ENCODE measurements at places on chromosomes 2 and 18. TPM values are rescaled to one million over a fixed set of nuclear protein-coding genes. Genes with fewer than 3 reads are reported as not detected.
A peak's percentile ranks its signal among the peaks of the same experiment; 100 is the strongest.

The TSPYL6 gene
- total RNA-seq, result not detected

The PDK1 gene
- 31.6 TPM for total RNA-seq

- DNase-seq, result no peak
- no peak overlapping the region for H3K4me3 ChIP-seq
- H3K4me1 ChIP-seq, result peaks cover 85% of the 10 kb centered on the region
- H3K27ac ChIP-seq, result no peak overlapping the region
Observed at GRCh38 chr2:25304826-25305596, 36.7 kb downstream of the DNMT3A start.

DNA sequence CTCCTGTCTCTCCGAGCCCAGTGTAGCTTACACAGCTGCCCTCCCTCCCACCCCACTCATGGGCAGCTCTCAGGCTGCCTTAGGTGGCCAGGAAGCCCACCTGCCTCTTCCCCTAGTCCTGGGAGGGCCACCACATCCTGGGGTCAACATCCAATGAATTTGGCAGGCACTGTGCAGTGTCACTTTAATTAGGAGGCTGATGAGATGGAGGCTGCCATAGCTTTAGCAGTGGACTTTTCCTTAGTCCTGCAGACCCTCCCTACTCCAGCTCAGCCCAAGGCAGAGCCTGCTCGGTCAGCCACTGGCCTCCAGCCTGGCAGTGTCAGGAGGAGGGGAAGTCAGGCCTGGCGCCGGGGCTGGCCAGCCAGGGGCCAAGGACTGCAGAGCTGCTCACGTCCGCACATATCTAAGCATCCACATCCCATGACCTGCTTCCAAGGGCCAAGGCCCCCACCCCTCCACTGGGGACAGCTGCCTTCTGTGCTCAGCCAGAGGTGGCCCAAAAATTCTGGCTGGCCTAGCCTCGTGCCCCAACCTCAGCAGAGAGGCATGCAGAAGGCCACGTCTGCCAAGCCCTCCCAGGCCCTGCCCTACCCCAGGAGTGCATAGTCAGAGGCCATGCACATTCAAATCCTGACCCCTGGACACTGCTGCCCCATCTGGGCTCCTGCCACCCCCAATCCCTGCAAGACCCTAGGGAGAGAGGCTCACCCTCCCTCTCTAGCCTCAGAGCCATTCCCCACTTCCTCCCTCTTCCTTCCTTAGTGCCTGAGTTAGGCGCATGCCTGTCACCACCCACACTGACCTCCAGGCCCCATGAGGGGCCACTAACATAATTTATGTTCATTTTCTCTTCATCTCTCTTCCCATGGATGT lies 33.1 kb downstream of the ADRA2B start:
- peak; percentile 5 for DNase-seq
- no peak overlapping the region for H3K4me3 ChIP-seq
- no peaks in the 10 kb centered on the region for H3K36me3 ChIP-seq
- peaks cover 11% of the 10 kb centered on the region for H3K27me3 ChIP-seq

DNA sequence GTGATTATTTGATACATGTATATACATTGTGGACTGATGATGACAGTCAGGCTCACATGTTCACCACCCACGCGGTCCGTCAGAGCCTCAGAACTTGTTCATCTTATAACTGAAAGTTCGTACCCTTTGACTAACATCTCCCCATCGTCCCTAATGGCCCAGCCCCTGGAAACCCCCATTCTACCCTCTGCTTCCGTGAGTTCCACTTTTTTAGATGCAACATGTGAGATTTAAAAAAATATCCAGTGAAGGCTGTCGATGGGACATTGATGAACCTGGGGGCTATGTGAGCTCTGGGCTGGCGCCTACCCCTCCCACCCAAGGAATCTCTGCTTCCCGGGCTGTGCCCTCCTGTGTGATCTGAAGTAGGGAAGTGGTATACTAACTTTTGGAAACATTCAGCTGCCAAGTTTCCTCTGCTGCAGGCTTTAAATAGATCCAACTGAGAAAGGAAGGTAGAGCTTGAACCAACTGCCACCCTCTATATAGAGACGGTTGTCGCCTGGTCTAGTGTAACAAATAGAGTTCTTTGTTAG lies 163.8 kb downstream of the FAM210A start:
- H3K4me1 ChIP-seq, result peaks cover 60% of the 10 kb centered on the region
- peak overlapping the region; percentile 66 for H3K4me3 ChIP-seq
- peak overlapping the region; percentile 94 for H3K27ac ChIP-seq
- H3K36me3 ChIP-seq, result peaks cover 8% of the 10 kb centered on the region

GRCh38 chr2:24832521-24832920 lies 39.3 kb downstream of the CENPO start:
- H3K36me3 ChIP-seq, result peaks cover 22% of the 10 kb centered on the region
- DNase-seq, result no peak
- H3K27me3 ChIP-seq, result no peaks in the 10 kb centered on the region
- H3K4me1 ChIP-seq, result peaks cover 4% of the 10 kb centered on the region
- no peak overlapping the region for H3K27ac ChIP-seq

DNA sequence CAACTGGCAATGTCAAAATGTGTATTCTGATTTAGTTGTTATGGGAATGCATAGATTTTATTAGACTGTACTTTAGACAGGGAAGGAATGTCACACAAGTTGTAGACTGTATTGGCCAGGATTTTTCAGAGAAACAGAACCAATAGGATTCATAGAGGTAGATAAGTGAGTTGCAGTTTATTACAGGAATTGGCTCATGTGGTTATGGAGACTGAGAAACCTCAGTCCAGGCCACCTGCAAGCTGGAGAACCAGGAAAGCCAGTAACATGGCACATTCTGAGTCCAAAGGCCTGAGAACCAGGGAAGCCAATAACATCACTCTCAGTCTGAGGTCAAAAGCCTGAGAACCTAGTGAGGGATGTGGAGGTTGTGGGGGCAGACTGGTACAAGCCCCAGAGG lies 1.8 kb upstream of the GALNT5 start:
- no peak overlapping the region for H3K27ac ChIP-seq
- H3K36me3 ChIP-seq, result no peaks in the 10 kb centered on the region
- H3K4me3 ChIP-seq, result no peak overlapping the region
- H3K27me3 ChIP-seq, result peaks cover 12% of the 10 kb centered on the region
- H3K4me1 ChIP-seq, result peaks cover 19% of the 10 kb centered on the region

DNA sequence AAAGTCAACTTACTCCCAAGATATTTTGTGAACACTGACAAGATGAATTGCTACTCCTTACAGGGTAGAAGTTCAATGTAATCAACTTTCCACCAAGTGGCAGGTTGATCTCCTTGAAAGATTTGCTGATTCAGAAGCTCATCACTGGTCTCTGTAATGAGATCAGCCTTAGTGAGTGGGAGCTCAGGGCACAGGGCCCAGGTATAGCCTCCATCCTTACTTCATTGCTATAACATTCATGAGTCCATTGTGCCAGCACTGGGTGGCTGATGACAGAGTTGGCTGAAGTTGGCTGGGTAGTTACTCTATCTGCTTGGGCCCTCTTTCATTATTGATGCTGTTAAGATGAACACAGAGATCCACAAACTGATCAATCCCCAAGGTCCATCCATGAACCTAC lies 379.0 kb downstream of the IRS1 start:
- no peak for DNase-seq
- peaks cover 11% of the 10 kb centered on the region for H3K27me3 ChIP-seq
- peaks cover 15% of the 10 kb centered on the region for H3K4me1 ChIP-seq
- no peak overlapping the region for H3K4me3 ChIP-seq

DNA sequence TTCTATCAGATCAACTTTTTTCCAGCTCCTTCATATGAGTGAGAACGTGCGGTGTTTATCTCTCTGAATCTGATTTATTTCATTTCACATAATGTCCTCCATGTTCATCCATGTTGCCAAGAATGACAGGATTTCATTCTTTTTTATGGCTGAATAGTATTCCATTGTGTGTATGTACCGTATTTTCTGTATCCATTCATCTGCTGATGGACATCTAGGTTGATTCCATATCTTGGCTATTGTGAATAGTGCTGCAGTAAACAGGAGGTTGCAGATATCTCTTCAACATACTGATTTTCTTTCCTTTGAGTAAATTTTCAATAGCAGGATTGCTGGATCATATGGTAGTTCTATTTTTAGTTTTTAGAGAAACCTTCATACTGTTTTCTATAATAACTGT lies 388.5 kb downstream of the DCDC2C start:
- DNase-seq, result no peak
- H3K27me3 ChIP-seq, result no peaks in the 10 kb centered on the region
- no peaks in the 10 kb centered on the region for H3K4me1 ChIP-seq
- H3K27ac ChIP-seq, result no peak overlapping the region
- no peak overlapping the region for H3K4me3 ChIP-seq

Measured in activated CD4-positive, alpha-beta memory T cell treated with anti-CD3 and anti-CD28 coated beads for 36 hours (primary cell).